ENCODE measurements at places on chromosomes 5 and 9.
A peak's percentile ranks its signal among the peaks of the same experiment; 100 is the strongest.

DNA sequence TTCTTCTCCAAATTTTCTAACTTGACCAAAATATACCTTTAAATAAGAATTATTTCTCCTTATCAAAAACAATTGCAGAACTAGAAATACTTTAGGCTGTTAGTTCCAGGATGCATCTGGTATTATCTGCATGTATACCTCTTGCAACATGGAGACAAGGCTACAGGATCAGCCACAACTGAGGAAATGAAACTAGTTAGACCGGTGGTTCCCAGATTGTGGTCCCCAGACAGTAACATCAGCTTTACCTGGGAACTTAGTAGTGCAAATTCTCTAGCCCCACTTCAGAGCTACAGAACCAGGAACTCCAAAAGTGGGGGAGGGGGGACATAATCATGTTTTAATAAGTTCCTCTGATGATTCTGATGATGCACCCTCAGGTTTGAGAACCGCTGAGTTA lies 61.6 kb upstream of the C9orf72 start:
- no peak for DNase-seq

- DNase-seq, result peak; percentile 42
Measured at GRCh38 chr9:78676009-78676408, 379.1 kb downstream of the PSAT1 start.

- DNase-seq, result peak; percentile 10
Measured at GRCh38 chr5:97006454-97007060, 70.7 kb downstream of the LNPEP start.

- DNase-seq, result no peak
Measured at GRCh38 chr5:116441223-116441622, 133.4 kb downstream of the SEMA6A start.

GRCh38 chr5:132070460-132071337 lies 2.9 kb upstream of the CSF2 start:
- DNase-seq, result peak; percentile 33

DNA sequence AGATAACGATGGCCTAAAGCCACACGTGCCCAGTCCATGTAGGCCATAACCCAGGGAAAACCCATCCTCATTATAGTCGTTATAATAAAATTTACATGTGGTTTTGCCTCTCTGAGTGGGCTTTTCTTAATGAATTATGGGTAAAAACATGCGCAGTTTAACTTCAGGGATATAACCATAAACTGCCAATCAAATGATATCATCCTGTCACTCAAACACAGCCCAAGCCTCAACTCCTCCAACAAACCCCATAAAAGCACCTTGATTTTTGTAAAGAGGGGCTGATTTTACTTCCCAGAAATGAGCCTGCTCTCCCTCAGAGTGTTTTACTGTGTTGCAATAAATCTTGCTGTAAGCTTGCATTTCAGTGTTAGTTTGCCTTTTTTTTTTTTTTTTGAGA lies 15.8 kb upstream of the SETX start:
- no peak for DNase-seq

- peak; percentile 74 for DNase-seq
Measured at GRCh38 chr9:137611623-137612609, 6.4 kb downstream of the ARRDC1 start.

DNA sequence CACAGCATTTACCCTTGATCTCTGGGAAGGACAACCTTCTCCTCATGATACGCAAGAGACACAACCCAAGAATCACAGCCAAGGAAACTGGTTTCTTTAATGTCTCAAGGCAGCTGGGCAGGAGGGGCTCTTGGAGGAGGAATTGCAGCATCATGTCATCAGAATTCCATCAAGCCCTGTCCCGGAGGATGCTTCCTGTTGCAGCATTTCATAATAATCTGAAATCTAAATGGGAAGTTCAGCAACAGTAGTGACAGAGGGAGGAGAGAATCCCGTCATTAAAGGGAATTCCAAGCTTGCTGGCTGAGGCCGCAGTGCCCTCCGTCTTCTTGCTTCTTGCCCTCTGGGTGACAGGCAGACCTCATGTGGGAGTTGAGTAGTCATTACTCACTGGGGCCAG lies 192.7 kb downstream of the TENT4A start:
- no peak for DNase-seq

GRCh38 chr9:2050236-2050635 lies 35.1 kb downstream of the SMARCA2 start:
- no peak for DNase-seq

- DNase-seq, result peak; percentile 38
Measured at GRCh38 chr9:95381221-95381620, 63.7 kb upstream of the FANCC start.

DNA sequence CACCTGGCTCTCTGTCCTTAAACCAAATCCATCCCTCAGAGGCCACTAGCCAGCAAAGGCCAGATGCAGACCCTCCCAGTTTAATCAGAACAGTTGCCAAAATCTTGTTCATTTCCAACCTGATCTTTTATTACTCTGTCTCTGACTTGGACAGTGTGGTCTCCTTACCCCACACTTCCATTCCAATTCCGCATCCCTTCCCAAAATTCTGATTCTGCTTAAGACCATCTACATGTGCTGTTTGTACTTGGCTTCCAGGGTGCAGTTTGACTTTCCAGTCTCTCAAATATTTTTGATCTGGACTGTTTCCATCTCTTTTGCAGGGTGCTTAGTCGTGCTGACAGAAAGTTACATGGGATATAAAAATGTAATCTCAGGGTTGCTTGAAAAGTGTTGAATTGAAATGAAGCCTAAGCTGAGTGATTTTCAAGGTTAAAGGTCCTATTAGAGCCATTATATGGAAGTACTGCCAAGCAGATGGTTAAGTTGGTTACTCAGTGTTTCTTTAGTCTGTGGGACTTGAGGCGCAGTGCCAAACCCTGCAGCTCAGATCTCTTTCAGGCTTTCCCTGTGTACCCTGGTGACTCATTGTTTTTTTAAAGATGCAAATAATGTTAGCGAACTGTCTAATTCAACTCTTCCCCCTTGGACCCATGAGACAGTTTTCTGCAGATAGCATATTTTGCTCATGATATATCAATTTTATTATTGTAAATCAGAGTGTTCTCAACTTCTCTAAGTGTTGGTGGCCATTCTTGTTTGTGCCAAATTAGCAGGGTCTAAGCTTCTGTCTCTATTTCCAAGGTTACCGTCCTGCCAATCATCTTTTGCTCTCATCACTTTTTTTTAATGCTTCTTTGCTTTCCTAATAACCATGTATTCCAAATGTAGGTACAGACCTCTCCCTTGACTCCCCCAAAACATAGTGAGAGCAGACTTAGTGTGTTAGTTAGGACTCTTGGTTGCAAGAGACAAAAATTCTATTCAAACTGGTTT lies 18.2 kb upstream of the DCP2 start:
- DNase-seq, result peak; percentile 91

GRCh38 chr5:79229357-79230174 lies 6.4 kb upstream of the JMY start:
- no peak for DNase-seq

DNA sequence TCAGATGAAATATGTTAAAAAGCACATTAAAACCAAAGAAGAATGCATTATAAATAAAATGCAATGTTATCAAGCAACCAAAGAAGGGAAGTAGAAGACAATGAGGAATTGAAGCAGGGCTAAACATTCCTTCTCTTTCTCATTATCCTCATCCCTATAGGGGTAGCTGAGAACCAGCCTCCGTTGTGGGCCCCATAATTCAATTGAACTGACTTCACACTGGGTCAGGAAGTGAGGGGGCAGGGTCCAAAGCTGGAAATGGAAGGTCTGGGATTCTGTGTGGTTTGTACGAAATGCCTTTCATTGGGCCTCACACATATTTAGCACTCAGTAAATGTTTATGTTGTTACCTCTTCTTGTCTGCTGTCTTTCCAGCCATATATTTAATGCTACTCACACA lies 220.4 kb upstream of the CD180 start:
- DNase-seq, result no peak

DNA sequence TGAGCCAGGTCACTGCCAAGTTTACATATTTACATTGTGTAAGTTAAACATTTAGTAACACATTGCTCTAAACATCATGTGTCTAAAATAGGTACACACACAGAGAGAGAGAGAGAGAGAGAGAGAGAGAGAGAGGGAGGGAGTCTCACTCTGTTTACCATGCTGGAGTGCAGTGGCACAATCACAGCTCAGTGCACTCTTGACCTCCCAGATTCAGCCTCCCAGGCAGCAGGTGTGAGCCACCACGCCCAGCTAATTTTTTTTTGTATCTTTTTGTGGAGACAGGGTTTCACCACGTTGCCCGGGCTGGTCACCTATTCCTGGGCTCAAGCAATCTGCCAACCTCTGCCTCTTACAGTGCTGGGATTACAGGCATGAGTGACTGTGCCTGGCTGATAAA lies 1045.3 kb downstream of the TLE1 start:
- DNase-seq, result no peak

DNA sequence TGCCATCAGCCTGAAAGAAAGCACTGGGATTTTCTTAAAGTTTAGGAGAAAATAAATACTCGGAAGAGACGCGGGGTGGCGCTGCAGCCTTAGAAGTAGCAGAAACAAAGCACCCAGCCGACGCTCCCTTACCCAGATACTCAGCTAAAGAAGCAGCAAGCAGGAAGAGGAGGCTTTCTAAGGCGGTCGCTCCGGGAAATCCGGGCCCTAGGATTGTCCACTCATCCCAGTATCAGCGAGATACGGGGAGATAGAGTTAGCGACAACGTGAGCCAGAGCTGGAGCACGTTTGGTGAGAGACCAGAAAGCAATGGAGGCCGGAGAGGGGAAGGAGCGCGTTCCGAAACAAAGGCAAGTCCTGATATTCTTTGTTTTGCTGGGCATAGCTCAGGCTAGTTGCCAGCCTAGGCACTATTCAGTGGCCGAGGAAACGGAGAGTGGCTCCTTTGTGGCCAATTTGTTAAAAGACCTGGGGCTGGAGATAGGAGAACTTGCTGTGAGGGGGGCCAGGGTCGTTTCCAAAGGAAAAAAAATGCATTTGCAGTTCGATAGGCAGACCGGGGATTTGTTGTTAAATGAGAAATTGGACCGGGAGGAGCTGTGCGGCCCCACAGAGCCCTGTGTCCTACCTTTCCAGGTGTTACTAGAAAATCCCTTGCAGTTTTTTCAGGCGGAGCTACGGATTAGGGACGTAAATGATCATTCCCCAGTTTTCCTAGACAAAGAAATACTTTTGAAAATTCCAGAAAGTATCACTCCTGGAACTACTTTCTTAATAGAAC lies at the start of gene PCDHB2:
PCDHB2 (plus strand) TSS at position 135 of the 782 bp plus-strand sequence; CDS start at position 311, 176 bp downstream.
- DNase-seq, result peak; percentile 17

DNA sequence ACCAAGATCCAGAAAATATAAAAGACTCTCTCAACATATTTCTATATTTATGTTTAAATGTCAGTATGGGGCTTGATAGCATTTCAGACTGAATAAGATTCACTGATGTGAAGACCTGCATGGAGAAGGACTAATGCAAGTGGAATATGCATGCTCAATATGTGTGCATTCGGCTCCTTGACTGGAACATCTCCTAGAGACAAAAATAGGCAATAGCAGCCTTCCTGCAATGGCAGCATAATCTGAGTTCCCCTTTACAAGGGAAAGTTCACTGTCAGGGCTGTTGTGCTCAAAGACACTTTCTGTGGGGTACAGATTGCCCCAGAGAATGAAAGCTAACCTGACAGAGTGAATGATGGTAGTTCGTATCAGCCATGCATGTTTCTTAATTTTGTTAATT lies 42.4 kb downstream of the STARD4 start:
- DNase-seq, result no peak

GRCh38 chr9:75851917-75852316 lies 38.6 kb upstream of the PCSK5 start:
- DNase-seq, result no peak

- no peak for DNase-seq
Measured at GRCh38 chr5:133114933-133115310, 63.1 kb downstream of the HSPA4 start.

DNA sequence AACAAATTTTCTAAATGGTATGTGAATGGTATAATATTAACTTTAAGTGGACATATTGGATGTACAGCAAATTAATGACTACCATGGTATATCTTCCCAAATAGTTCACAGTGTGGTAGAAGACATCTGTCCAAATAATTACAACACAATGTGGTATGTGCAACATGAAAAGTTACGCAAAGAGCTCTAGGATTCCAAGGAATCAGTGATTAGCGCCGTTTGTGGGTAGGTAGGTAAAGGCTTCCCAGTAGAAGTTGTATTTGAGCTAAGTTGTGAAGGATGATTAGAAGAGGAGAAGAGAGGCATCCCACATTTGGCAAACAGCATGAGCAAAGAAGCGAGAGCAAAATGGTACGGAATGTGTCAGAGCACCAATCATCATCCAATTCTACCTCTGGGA lies 14.3 kb upstream of the KLF9 start:
- peak; percentile 32 for DNase-seq

- no peak for DNase-seq
Measured at GRCh38 chr5:159712672-159713071, 203.6 kb upstream of the ADRA1B start.
